Heart right ventricle (tissue), 16 donors: ENCODE measurements at places on chromosomes 12 and 14. TPM values are rescaled to one million over a fixed set of nuclear protein-coding genes. Genes with fewer than 3 reads are reported as not detected.

Gene ITPK1
- polyA plus RNA-seq: 108 TPM

Gene GAS2L3
- 1.5 TPM for polyA plus RNA-seq

Gene ADAM21
- polyA plus RNA-seq: not detected

Gene ANKRD33
- not detected for polyA plus RNA-seq

Gene PTHLH
- polyA plus RNA-seq: 0.43 TPM

Gene C12orf50
- polyA plus RNA-seq: not detected

Gene POU6F1
- 10.1 TPM for polyA plus RNA-seq

Gene FCF1
- polyA plus RNA-seq: 3.4 TPM

Gene MUCL1
- polyA plus RNA-seq: not detected

Gene SGPP1
- polyA plus RNA-seq: 6.5 TPM

Gene SLC35F4
- not detected for polyA plus RNA-seq

Gene SIRT4
- polyA plus RNA-seq: 6.2 TPM

Gene SYT1
- polyA plus RNA-seq: not detected
